Psoas muscle (tissue), 8 donors: ENCODE measurements at places on chromosomes 16 and 17. TPM values are rescaled to one million over a fixed set of nuclear protein-coding genes. Genes with fewer than 3 reads are reported as not detected.

The EMC6 gene
- polyA plus RNA-seq, result 270 TPM

The NDRG4 gene
- polyA plus RNA-seq, result 2.0 TPM

The ESRP2 gene
- 0.03 TPM for polyA plus RNA-seq

The SLC5A11 gene
- not detected for polyA plus RNA-seq

The DPEP3 gene
- polyA plus RNA-seq, result 0.45 TPM

The PLCG2 gene
- 0.96 TPM for polyA plus RNA-seq

The PCTP gene
- polyA plus RNA-seq, result 14.7 TPM

The KRTAP17-1 gene
- polyA plus RNA-seq, result not detected

The KRTAP9-8 gene
- polyA plus RNA-seq, result not detected

The TLCD3B gene
- 0.13 TPM for polyA plus RNA-seq

The BAIAP2 gene
- polyA plus RNA-seq, result 3.9 TPM

The SGF29 gene
- polyA plus RNA-seq, result 29.4 TPM

The ZNF174 gene
- 23.3 TPM for polyA plus RNA-seq

The LDHD gene
- polyA plus RNA-seq, result 27.8 TPM

The PPM1E gene
- polyA plus RNA-seq, result 0.03 TPM

The ANKRD40 gene
- 42.6 TPM for polyA plus RNA-seq

The CD300H gene
- polyA plus RNA-seq, result not detected

The GJC1 gene
- 2.7 TPM for polyA plus RNA-seq

The SHISA6 gene
- polyA plus RNA-seq, result 0.28 TPM

The P3H4 gene
- 0.58 TPM for polyA plus RNA-seq

The CACNG1 gene
- polyA plus RNA-seq, result 20.3 TPM

The PIRT gene
- 0.01 TPM for polyA plus RNA-seq

The TP53TG3 gene
- polyA plus RNA-seq, result not detected

The HS3ST2 gene
- 0.05 TPM for polyA plus RNA-seq
